ENCODE measurements at places on chromosomes 6 and 20. TPM values are rescaled to one million over a fixed set of nuclear protein-coding genes. Genes with fewer than 3 reads are reported as not detected.

GRCh38 chr6:154341336-154341735 is 15.3 kb downstream of the IPCEF1 start:
- DNase-seq = no peak

- DNase-seq = no peak
Measured at GRCh38 chr20:37890643-37891042, 12.3 kb upstream of the VSTM2L start.

GRCh38 chr20:9078826-9079731 is 10.2 kb downstream of the PLCB4 start:
- DNase-seq = no peak

DNA sequence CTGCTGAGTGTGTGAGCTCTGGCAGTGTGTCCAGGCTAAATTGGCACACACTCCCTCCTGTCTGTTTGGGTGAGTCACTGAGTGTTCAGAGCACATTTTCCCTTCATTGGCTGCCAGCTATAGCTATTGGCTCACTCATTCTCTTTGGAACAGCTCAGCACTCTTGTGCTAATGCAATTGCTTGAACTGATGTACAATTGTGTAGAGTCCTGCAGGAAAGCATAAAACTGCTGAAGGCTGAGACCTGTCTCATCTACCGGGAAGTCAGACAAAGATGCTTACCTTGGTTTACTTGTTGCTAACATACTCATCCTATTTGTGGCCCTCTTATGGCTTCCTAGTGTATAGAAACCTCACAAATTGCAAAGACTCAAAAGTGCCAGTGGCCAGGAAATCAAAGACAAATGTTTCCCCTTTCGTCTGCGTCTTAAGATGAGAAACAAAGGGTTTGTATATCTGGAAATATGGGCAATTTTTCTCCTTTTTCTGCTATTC is 351.0 kb downstream of the BCKDHB start:
- DNase-seq = peak; percentile 27

- DNase-seq = no peak
Measured at GRCh38 chr6:44917430-44917829, 410.7 kb upstream of the RUNX2 start.

- DNase-seq = no peak
Measured at GRCh38 chr6:127608554-127609270, 31.7 kb downstream of the C6orf58 start.

DNA sequence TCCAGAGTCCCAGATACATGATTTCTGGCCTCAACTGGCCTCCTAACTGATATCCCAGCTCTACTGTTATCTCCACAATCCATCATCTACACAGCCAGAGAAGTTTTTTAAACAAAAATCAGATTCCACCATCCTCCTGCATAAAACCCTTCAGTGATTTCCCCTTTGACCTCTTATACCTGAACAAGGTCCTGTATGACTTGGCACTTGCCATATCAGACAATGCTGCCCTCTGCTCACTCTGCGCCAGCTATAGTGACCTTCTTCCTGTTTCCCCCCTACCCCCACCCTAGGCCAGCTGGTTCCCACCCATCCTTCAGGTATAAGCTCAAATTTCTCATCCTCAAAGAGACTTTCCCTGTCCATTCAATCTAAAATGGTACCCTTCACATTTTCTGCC is 322.2 kb downstream of the PKHD1 start:
- no peak for DNase-seq

- no peak for DNase-seq
Measured at GRCh38 chr20:41538810-41539596, 79.2 kb downstream of the CHD6 start.

DNA sequence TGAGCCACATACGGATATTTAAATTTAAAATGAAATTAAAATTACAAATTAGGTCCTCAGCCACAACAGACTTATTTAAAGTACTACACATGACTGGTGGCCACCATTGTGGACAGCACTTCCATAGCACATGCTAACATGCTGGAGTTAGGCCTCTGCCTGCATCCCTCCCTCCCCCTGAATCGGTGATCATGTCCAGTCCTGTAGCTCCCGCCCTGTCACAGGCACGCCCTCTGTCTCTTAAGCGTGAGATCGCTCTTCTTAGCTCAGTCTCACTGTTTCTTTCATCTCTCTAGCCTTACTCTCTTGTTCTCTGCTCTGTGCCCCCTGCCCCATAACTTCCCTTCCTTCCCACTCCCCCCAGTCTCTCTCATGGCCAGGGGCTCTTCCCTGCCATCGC is 28.9 kb downstream of the ELMO2 start:
- DNase-seq = no peak

GRCh38 chr6:128848212-128848935 is 34.6 kb upstream of the LAMA2 start:
- DNase-seq = no peak

DNA sequence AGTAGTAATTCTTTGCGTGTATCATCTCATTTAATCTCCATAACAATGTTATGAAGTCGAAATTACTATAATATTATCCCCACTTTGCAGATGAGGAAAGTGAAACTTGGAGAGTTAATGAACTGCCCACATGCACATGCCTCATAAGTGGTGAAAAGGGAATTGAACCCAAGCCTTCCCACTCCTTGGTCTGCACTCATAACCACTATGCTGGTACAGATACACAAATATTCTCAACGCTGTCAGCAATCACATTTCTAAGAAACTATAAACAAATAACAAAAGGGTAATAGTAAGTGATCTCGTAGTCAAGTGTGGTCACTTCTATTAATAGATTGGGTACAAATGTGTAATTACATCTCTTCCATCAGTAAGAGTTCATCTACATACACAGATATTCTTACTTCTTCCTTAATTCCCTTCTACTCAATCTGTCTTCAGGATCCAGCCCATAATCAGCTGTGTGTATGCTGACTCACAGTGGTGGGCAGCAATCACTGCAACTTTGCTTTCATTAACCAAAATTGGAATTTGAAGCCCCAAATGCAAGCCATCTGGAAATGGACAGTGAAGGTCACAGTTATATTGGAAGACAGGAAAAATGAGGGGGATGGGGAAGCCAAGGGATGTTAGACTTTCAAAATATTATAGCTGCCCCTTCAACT is 6.6 kb downstream of the PRSS35 start:
- no peak for DNase-seq

GRCh38 chr6:4262526-4262925 is 127.2 kb upstream of the ECI2 start:
- DNase-seq = no peak

DNA sequence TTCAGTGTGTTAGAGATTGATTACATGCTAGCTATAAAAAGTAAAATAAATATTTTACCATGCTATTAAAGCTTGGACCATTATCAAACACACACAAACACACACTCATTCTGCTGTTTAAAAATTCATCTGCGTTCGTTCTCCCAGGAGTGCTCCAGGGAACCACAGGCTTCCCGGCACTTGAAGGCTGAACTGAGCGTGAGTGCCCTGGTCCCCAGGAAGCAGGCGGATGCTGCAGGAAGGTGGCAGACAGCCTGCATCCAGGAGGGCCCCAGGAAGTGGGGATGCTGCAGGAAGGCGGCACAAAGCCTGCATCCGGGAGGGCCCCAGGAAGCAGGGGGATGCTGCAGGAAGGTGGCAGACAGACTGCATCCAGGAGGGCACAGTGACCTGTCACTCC is 147.2 kb upstream of the SNX9 start:
- no peak for DNase-seq

The RBM24 gene
- 4.2 TPM for total RNA-seq

The RPS6KA2 gene
- total RNA-seq = 89.6 TPM

The COX7A2 gene
- total RNA-seq = 529 TPM

The HSPA12B gene
- 23.3 TPM for total RNA-seq

The PKIB gene
- 0.90 TPM for total RNA-seq

The PCNA gene
- total RNA-seq = 28.2 TPM

The SIRT5 gene
- 12.0 TPM for total RNA-seq

Data from tibial nerve (tissue), 4 donors.